Putamen (tissue), 1 donor: ENCODE measurements at places on chromosomes 7 and 10.

DNA sequence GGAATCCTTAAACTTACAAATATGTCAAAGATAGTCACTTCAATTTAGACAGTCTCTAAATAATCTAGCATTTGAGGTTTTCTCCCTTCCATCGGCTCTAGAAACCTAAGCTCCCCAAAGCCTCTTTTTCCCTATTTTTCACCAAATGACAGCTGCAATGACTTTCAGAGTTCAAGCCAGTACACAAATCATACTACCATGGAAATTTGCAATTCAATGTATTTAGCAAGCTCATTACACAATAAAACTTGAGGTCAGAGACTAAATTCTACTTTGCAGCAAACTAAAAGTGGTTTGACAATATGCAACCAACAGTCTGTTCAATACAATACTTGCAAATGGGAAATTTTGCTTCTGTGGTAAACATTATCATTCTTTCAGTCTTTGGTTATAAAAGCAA lies 80.3 kb downstream of the SKIDA1 start:
- no peak for DNase-seq

GRCh38 chr7:18003286-18003994 lies 24.2 kb downstream of the PRPS1L1 start:
- DNase-seq, result no peak

GRCh38 chr10:132274581-132274980 lies 33.2 kb downstream of the STK32C start:
- peak; percentile 39 for DNase-seq

DNA sequence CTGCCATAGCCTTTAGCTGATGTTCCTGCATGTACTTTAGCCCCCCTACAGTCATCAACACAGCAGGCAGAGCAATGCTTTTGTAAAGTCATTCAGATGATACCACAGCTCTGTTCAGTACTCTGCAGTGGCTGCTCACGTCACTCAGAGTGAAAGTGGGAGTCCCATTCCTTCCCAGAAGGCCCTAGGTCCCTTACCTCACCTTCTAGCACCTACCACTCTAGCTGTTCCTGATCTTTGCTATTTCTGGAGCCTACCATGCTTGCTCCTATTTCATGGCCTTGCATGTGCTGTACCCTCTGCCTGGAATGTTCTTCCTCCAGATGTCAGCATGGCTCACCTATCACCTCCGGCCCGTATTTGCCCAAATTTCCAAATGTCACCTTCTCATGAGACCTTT lies 94.4 kb upstream of the PRR15 start:
- DNase-seq, result no peak

DNA sequence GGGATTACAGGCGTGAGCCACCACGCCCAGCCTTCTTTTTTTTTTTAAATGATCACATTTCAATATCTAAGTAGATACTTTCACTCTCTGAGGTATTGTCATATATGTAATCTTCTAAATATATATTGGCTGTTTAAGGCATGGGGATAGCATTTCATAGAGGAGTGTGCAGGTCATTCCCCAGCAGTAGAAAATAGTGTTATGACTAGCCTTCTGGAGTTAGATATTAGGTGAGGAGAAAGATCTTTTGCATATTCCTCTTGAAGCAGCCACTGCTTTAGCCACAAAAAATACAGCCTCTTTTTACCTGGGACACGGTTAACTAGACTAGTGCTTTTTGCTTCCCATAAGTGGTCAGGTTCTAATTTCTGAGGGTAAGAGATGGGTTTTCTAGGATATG lies 28.9 kb downstream of the ADD3 start:
- DNase-seq, result no peak

DNA sequence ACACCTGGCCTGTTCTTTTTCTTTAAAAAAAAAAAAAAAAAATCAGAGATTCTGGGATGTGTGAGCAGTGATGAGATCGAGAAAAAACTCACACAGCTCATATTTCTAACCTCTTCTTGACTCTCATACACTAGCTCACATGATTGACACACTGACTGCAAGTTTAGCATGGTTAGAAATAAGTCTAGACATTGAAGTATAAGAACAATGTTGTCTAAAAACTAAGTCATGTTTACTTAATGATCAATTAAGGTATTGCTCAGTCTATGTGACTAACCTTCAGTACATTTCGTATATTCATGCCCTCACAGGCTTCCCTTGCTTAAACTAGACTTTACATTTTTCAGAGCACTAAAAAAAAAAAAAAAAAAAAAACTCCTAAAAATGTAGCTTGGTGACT lies 775.1 kb downstream of the GATA3 start:
- DNase-seq, result no peak

DNA sequence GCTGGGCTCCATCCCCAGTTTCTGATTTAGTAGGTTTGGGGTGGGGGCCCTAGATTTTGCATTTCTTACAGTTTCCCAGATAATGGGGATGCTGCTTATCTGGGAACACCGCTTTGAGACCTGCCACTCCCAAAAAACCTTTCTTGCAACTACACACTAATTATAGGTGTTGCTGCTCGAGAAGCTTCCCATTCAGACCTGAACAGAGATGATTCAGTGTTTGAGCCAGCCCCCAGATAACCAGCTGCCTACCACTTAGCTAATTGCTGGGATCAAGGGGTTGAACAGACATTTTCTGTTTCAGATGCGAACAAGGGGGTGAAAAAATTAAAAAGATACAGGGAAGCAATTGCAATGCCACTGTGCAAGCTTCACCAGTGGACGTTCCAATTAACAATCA lies 448.5 kb downstream of the KCNMA1 start:
- no peak for DNase-seq

GRCh38 chr10:80829562-80829961 lies 291.9 kb downstream of the SH2D4B start:
- no peak for DNase-seq

- DNase-seq, result no peak
Measured at GRCh38 chr7:5230265-5231067, 40.4 kb downstream of the WIPI2 start.

DNA sequence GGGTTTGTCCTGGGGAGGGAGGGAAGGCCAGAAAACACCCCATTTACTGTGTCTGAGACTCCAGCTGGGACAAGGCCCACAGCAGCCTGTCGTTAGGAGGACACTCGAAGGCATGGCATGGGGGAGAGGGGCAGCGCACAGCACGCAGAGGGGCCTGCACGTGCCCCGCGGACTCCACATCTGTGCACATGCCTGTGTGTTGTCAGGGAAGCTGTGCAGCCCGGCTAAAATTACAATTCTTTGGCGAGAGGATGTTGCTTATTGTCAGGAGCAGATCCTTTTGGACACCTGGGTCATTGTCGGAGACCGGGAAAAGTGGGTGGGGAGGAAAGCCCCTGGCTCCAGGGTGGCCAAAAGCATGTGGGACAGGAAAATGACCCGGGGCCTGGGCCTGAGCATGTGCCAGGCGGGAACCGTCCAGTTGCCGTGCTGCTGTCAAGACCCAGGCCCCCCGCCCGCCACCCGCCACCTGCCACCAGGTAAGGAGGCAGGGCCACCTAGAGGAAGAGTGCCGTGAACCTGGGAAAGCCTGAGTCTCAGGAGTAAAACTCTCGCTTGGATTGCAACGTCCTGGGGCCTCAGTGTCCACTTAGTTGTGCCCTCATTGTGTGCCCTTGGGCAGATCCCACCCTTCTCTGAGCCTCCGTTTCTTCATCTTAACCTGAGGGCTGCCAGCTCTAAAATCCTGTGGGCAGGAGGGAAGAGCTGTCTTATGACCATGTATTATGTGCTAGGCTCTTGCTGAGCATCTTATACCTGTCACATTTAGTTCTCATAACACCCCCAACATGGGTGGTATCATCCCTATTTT lies 7.2 kb downstream of the VSIR start:
- no peak for DNase-seq

GRCh38 chr7:4302203-4302905 lies 379.7 kb upstream of the FOXK1 start:
- no peak for DNase-seq

DNA sequence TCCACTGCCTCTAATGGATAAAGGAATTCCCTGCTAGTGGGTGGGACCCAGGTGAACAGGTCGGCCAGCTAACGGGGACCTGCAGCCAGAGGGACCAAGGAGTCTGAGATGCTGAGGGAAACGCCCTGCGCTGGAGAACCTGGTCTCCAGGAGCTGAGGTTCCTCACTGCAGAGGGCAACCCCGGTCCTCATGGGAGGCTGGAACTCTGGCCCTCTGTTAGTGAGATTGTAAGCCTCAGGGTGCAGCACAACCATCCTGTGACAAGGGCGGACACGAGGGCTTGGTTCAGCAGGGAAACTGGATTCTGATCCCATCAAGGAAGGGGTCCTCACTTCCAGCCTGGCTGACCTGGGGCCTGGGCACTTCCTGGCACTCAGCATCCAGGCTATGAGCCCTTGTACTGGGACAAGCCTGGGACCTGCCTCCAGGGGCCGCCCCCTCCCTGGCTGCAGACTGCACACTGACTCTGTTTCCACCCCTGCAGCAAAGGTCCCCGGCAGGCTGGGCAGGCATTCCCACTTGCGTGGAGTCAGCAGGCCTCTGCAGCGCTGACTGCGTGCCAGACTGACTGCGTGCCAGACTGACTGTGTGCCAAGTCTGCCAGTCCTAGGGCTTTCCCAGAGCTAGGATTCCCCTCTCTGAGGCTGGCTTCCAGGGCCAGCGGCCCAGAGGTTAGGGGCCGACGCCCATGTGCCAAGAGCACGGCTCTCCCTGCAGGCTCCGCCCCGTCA lies 143.2 kb downstream of the MAPK8 start:
- peak; percentile 31 for DNase-seq

- no peak for DNase-seq
Measured at GRCh38 chr7:87926581-87927461, 7.2 kb upstream of the ADAM22 start.

- DNase-seq, result no peak
Measured at GRCh38 chr7:2722591-2722990, 34.6 kb downstream of the AMZ1 start.

- DNase-seq, result no peak
Measured at GRCh38 chr7:46515844-46516590, 594.9 kb upstream of the IGFBP3 start.

DNA sequence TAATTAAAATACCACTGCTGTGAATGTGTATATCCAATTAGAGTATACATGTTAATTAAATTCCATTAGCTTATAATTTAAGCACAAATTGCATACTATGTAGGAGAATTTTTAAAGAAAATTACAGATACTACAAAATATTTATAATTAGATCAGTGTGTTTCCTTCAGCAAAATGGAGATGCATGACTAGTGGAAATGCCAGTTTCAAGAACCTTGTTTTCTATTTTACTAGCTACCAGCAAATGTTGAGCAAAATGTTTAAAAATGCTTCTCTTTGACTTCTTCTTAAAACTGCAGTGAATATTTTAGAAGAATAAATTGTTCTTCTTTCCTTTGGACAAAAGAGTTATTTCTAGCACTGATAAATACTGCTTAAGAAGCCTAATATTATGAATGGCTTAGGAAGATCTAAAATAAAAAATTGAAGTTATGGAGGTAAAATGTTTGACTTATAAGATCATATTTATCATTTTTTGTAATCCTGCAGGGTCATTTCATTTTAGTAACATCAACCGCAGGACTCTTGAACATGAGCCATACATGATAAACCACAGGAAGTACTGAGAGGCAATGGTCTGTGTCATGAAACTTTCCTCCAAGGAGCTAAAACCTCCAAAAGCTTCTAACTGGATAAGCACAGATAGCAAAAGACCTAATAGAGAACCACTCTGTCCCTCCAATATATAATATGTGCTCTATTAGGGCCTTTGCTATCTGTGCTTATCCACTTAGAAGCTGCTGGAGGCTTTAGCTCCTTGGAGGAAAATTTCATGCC lies 1066.0 kb upstream of the CELF2 start:
- DNase-seq, result no peak

DNA sequence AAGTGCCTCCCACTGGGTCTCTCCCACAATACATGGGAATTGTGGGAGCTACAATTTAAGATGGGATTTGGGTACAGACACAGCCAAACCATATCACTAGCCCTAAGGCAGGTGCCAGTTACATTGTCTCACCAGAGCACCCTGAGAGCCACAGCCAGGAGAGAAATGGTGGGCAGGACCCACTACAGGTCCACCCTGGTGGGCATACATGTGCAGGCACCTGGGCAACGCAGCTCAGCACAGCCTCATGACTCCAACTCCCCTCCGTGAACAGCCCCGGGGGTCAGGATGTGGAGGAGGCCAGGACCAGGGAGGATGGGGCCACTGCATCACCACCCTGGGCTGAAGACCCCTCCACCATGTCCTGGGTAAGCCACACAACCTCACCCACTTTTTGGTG lies 205.7 kb downstream of the PTPRN2 start:
- DNase-seq, result no peak

DNA sequence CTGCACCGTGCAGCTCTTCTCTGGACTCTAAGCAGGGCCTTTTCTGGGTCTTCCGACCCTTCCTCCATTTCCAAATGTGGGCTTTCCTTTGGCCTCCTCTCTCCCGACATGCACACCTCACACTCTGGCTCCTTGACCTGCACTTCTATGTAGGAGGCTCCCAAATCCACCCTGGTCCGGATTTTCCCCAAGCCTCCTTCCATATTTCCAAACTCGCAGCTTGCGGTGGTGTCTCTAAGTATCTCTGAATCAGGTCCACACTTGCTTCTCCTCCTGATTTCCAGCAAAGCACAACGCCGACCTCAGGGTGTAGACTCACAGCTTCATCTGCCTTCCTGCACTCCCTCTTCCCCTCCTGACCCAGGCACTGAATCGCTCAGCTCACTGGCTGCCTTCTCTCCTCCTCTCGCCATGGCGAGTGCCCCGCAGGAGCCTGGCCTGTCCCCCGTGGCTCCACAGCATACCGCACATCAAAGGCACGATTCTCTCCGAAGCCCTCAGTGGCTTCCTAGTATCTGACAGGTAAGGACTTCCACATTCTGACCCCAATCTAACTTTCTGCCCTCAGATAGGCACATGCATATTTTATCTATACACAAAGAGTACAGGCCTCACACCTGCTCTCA lies 27.8 kb downstream of the DIP2C start:
- DNase-seq, result no peak

- DNase-seq, result no peak
Measured at GRCh38 chr10:91520661-91521060, 110.5 kb downstream of the HECTD2 start.

DNA sequence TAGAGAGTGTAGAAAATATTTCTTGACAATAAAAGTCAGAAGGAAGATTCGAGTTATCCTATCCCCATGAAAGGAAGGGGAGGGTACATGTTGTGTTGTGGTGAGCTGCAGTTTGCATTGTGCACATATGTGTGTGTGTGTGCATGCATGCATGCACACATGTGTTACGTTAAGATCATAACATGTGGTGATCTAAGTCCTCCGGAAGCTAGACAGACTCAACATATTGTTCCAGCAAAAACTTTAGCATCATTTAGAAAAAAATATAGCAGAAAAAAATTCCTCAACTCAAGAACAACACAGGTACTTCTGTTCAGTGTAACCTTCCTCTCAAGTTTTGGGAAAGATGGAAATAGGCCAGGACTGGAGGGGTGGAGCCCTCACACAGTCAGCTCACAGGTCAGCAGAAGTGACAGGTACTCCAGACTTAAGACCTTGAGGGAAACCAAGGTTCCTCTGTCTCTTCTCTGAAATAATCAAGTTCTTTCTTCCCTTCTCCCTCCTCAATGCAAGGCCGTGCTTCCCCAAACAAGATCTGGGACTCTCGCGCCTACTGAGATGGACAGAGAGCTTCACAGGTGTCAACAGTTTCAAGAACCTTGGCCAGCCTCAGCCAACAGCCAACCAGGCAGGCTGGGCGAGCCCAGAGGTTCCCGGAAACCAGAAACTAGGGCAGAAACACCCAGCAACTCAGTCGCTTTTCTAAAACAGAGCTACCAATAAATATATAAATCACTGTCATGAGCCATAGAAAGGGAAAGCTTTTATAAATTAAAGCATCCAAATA lies 205.2 kb downstream of the FAM107B start:
- no peak for DNase-seq
